NCI-H2107 (cell line): ENCODE measurements at places on chromosomes 11 and 22.

DNA sequence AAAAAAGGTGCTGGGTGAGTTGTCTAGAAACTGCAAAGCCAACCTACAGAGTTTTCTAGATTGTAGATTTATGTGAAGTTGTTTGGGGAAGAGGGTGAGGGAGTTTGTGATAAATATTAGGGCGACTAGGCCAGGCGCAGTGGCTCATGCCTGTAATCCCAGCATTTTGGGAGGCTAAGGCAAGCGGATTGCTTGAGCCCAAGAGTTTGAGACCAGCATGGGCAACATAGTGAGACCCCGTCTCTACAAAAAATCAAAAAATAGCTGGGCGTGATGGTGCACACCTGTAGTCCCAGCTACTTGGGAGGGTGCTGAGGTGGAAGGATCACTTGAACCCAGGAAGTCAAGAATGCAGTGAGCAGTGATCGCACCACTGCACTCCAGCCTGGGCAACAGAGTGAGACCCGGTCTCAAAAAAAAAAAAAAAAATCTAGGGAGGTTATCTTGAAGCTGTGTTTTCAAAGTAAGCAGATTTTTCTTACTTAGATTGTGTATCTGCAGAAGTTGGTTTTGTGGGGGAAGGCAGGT, 844 bp downstream of the APOL6 start:
- DNase-seq = no peak

- DNase-seq = no peak
These were observed 10.2 kb downstream of the ARAP1 start for GRCh38 chr11:72741849-72742512.

GRCh38 chr11:70597006-70597555, 198.8 kb downstream of the CTTN start:
- no peak for DNase-seq

DNA sequence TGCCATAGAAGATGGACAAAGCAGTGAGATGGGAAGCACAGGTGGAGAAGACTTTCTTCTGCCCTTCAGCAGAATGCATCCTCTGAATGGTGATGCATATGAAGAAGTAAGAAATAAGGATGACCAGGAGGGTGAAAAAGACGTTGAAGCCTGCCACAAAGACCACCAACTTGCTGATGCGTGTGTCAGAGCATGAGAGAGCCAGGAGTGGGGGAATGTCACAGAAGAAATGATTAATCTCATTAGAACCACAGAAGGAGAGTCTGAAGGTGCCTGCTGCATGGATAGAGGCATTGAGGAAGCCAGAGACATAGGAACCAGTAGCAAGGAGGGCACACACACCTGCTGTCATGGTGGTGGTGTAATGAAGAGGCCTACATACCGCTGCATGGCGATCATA, 550 bp downstream of the OR5B21 start:
- DNase-seq = no peak

DNA sequence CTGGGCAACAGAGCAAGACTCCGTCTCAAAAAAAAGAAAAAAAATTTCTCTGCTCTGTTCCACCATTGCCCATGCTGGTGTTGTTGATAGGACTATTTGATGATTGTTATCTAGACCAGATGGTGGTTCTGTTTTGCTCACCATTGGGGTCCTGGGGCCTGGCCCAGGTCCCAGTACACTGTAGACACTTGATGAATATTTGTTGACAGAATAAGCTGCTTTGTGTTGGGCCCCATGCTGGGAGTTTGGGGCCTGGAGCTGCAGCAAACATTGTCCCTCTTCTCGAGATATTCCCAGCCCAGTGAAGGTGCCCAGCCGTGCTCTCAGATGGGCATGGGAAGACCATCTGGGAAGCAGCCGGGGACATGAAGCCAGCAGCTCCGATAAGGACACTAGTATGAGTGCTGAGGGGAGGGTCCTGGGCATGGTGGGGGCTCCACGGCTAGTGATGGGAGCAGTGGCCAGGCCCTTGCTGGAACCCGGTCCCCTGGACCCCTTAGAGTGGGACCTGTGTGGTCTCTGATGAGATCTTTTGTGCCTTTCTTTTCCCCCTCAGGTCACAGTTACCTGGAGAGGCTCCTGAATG, 13.6 kb downstream of the INCENP start:
- no peak for DNase-seq

DNA sequence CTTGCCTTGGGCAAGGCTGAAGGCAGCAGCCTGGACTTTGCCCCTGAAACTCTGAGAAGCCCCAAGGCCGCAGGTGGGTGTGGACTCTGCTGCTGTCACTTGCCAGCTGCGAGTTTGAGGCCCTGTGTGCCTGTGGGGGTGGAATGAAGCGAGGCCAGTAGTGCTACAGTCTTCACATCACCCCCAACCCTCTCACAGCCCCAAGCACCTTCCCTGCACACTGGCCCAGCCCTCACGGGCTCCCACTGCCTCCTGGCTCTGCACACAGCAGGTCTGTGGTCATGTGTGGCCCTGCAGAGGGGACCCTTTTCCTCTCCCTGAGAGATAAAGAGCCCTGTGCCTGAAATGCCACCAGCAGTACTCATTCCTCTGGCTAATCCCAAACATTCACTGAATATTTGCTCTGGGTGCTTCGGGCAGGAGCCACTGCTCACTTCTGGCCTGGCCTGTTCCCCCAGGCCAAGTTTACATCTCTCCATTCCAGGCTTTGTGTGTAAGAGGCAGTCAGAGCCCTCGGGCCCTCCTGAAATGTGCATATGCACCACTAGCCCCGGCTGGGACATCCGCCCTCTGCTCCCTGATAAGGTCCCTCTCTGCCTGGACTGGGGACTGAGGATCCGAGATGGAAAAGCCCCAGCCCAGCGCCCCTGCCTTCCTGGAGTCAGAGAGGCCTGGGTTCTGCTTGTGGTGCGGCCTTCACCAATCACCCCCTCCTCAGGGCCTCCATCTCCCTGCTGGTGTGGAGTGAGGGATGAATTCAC, 17.7 kb downstream of the MGAT3 start:
- no peak for DNase-seq

- DNase-seq = no peak
These were observed 77.5 kb downstream of the ZBTB16 start for GRCh38 chr11:114136686-114137640.

DNA sequence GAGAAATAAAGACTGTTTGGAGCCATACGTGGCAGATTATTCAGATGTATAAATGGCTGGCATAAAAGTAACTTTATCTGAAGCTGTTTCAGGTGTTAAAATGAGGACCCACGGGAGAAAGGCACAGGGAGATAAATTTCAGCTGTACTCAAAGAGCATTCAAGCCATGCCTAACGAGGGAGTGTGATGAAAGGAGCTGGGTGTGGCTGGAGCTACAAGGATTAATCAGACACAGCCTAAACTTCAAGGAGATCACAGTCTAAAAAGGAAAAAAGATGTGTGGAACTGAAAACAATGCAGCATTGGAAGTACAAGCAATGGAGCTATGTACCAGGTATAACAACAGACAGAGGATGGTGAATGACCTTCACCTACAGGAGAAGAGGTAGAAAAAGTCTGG, 120.8 kb upstream of the APOA1 start:
- DNase-seq = no peak
